ENCODE measurements at places on chromosomes 13 and 19. TPM values are rescaled to one million over a fixed set of nuclear protein-coding genes. Genes with fewer than 3 reads are reported as not detected.

DNA sequence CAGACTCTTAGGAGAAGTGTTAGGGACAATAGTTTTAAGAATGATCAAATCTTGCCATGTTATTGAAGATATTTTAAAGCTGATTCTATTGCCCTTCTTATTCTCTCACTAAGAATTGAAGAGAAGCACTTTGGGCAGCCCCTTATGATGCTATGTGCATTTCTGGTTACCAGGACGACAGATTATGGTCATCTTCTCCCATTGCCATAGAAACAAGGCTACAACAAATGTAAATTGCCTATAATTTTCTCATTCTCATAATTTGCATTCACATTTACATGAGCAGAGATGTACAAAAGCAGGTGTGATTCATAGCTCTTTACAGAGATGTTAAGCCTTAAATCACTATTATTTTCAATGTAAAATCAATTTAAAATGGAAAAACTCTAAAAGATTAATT lies 137.3 kb upstream of the PCDH9 start:
- no peak overlapping the region for H3K27ac ChIP-seq
- H3K4me3 ChIP-seq: no peak overlapping the region
- no peak for DNase-seq
- H3K36me3 ChIP-seq: no peaks in the 10 kb centered on the region
- H3K27me3 ChIP-seq: no peaks in the 10 kb centered on the region
- H3K4me1 ChIP-seq: no peaks in the 10 kb centered on the region

- no peaks in the 10 kb centered on the region for H3K36me3 ChIP-seq
- H3K4me1 ChIP-seq: peaks cover 4% of the 10 kb centered on the region
- no peak for DNase-seq
- H3K27ac ChIP-seq: peak overlapping the region; percentile 58
- H3K4me3 ChIP-seq: peak overlapping the region; percentile 53
Observed at GRCh38 chr19:58562122-58563033, 4.0 kb upstream of the UBE2M start.

DNA sequence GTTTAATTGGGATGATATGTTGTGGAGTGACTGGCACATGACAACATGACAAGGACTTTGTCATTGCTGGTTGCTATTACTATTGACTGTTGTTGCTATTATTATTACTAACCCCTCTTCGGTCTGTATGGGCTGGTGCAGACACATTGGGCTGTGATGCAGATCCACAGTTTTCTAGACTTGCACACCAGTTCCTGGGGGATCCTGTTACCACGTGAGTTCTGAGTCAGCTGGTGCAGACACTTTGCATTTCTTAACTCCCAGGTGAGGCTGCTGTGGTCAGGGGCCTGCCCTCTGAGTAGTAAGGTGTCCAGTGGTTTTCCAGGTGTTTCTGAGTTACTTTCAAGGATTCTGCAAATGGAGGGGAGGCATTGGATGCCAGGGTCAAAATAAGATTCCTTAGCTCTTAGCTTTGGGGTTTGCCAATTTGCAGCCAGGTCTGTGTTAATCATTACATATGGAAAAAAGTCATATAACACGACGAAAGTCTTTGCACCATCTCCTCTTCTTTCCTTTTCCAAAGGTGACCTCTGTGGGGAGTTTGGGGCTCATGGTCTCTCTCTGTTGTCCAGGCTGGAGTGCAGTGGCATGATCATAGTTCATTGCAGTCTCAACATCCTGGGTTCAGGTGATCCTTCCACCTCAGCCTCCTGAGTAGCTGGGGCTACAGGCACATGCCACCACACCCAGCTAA lies 19.3 kb downstream of the BICRA start:
- peak overlapping the region; percentile 48 for H3K27ac ChIP-seq
- DNase-seq: no peak
- no peaks in the 10 kb centered on the region for H3K27me3 ChIP-seq
- no peak overlapping the region for H3K4me3 ChIP-seq
- peaks cover 69% of the 10 kb centered on the region for H3K4me1 ChIP-seq

- H3K36me3 ChIP-seq: no peaks in the 10 kb centered on the region
- no peak overlapping the region for H3K27ac ChIP-seq
- DNase-seq: no peak
- H3K4me1 ChIP-seq: no peaks in the 10 kb centered on the region
- H3K27me3 ChIP-seq: no peaks in the 10 kb centered on the region
Observed at GRCh38 chr19:28217022-28217421, 995.9 kb downstream of the UQCRFS1 start.

DNA sequence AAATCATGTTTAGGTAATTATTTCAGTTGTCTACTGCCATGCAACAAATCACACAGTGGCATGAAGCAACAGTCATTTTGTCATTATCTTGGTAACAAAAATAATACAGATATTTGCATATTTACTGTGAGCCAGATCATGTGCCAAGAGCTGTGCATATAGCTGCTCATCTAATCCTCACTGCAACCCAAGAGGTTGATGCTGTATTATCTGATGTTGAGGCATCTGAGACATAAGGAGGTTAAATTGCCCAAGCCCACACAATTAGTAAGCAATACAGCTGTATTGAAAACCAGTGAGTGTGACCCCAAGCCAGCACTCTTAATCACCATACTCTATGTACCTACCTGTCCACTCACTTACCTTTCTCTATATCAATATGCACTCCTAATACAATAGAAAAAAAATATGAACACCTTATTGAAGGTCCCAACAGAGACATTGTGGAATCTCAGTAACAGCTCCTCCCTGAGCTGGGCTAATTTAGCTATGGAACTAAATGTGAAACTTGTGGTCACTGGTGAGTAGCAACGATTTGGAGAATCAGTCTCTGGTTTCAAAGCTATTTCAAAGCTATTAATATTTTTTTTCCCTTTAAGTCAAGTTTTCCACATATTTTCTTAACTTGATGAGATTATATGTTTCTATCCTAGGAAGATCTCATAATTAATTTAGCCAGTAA lies 185.2 kb downstream of the KLF12 start:
- H3K27me3 ChIP-seq: no peaks in the 10 kb centered on the region
- H3K4me3 ChIP-seq: no peak overlapping the region
- H3K27ac ChIP-seq: no peak overlapping the region
- no peaks in the 10 kb centered on the region for H3K4me1 ChIP-seq

- peak; percentile 49 for DNase-seq
- H3K4me1 ChIP-seq: 0 out of 2 replicates have a peak, but pooled peaks cover 4% of the 10 kb centered on the region
- H3K4me3 ChIP-seq: no peak overlapping the region
- peak overlapping the region; percentile 48 for H3K27ac ChIP-seq
- H3K27me3 ChIP-seq: no peaks in the 10 kb centered on the region
Observed at GRCh38 chr19:4362831-4363545, 19.6 kb downstream of the MPND start.

DNA sequence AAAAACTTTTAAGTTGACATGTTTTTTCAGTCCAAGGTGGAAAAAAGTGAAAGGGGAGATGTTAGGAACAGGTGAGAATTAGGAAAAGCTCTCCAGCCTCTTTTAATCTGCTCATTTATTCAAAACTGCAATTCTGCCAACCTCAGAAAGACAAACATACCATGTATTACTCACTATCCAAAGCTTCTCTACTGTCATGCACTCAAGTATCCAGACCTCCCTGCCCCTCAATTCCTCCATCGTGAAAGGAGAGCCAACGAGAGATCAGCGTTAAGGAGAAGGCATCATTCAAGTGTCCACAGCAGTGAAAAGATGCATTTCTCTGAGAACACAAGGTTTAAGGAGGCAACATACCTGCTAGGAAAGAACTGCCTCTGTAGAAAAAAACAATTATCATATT lies 24.5 kb downstream of the DIAPH3 start:
- no peak overlapping the region for H3K4me3 ChIP-seq
- H3K27me3 ChIP-seq: no peaks in the 10 kb centered on the region
- peaks cover 63% of the 10 kb centered on the region for H3K4me1 ChIP-seq
- peak overlapping the region; percentile 71 for H3K27ac ChIP-seq
- no peak for DNase-seq
- no peaks in the 10 kb centered on the region for H3K36me3 ChIP-seq

DNA sequence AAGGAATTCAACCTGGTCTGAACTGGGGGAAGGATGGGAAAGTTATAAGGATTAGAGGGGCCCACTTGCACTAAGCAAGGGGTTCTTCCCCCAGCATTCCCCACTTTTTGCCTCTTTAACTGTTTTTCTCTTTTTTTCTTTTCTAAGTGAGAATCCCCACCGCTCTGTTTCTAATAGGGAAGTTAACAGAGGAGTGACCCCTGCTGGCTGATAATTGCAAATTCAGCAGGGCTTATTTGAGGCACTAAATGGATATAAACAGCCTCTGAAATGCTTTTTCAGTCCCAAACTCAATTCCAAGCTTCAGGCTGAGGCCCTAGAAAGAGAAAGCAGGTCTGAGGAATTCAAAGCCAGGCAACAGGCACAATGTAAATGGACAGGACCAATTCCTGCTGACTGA lies 38.2 kb upstream of the CEACAM21 start:
- H3K4me1 ChIP-seq: no peaks in the 10 kb centered on the region
- no peaks in the 10 kb centered on the region for H3K36me3 ChIP-seq
- H3K27ac ChIP-seq: no peak overlapping the region

GRCh38 chr19:11053817-11054195 lies 35.5 kb upstream of the LDLR start:
- H3K36me3 ChIP-seq: peaks cover 2% of the 10 kb centered on the region
- no peak overlapping the region for H3K27ac ChIP-seq

DNA sequence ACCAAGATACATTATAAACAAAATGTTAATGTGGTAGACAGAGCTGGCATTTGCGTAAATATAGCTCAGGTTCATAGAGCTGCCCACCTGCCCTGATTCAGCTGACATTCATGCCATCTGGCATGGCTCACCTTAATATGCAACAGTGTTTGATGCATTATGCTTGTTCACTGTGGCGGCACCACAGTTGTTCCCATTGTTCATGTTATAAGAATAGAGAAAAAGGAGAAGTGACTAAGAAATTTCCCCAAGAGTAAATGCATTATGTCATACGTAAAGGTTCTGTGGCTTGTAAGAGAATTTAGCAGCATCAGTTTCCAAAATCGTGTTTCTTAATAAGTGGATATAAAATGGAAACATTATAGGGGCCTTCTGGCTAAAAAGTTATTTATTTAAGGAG lies 4.5 kb downstream of the CCNA1 start:
- no peaks in the 10 kb centered on the region for H3K36me3 ChIP-seq
- no peak overlapping the region for H3K4me3 ChIP-seq
- DNase-seq: no peak
- H3K27me3 ChIP-seq: no peaks in the 10 kb centered on the region
- no peak overlapping the region for H3K27ac ChIP-seq

DNA sequence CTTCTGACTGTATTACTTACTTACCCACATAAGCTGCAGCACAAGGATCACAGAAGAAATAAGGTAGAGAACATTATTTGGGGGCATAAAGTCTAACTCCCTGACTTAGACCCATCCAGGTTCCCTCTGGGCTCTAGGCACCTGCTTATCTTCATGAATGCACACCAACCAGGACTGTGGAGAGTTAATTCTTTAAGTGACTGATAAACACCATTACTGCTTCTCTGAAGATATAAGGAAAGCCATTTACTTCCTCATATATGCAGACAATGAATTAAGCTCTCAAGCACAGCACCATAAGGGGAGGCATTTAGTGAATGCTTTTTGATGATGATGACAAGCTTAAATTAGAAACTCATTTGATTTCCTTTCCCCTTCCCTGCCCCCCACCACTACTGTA lies 22.5 kb downstream of the OBI1 start:
- DNase-seq: no peak
- no peak overlapping the region for H3K4me3 ChIP-seq
- H3K27me3 ChIP-seq: no peaks in the 10 kb centered on the region
- peaks cover 3% of the 10 kb centered on the region for H3K36me3 ChIP-seq
- no peaks in the 10 kb centered on the region for H3K4me1 ChIP-seq
- H3K27ac ChIP-seq: no peak overlapping the region

Gene RELB
- 6.3 TPM for total RNA-seq

Gene URI1
- total RNA-seq: 59.5 TPM

Gene ZNF225
- 4.3 TPM for total RNA-seq

Gene PPP1R15A
- total RNA-seq: 94.7 TPM
